Activated CD8-positive, alpha-beta memory T cell treated with anti-CD3 and anti-CD28 coated beads, Interleukin-2, amount 10 ng/mL, durations not matched to agents 7 days and 5 days (primary cell): ENCODE measurements at places on chromosomes 2 and 18. TPM values are rescaled to one million over a fixed set of nuclear protein-coding genes. Genes with fewer than 3 reads are reported as not detected.

BCL11A gene
- not detected for total RNA-seq

PRKCE gene
- 16.7 TPM for total RNA-seq

DSEL gene
- total RNA-seq = 0.06 TPM

FSIP2 gene
- total RNA-seq = 0.09 TPM

PCARE gene
- not detected for total RNA-seq

FBXO15 gene
- 0.23 TPM for total RNA-seq

ABCG8 gene
- total RNA-seq = not detected

- DNase-seq = no peak
- no peaks in the 10 kb centered on the region for H3K27me3 ChIP-seq
- H3K4me1 ChIP-seq = peaks cover 2% of the 10 kb centered on the region
- H3K4me3 ChIP-seq = no peak overlapping the region
Observed at GRCh38 chr2:88038263-88039105, 17.1 kb downstream of the KRCC1 start.

DNA sequence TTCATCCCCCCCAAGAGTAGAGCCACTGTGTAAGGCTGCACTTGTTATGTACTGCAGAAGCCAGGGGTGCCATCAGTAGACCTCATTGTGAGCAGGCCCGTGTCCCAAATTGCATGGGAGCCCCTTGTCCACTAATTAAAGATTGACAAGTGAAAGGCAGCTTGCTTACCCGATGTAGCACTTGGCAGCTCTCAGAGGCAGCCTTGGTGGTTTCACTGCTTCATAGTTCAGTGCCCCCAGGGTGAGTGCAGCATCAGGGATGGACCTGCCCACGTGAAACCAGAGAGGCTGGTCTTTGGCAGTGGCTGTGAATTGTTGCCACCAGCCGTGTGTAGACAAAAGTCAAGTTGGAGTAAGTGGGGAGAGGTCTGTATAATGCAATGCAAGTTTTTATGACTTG lies 13.3 kb downstream of the TUBB6 start:
- DNase-seq = no peak
- peaks cover 2% of the 10 kb centered on the region for H3K4me1 ChIP-seq
- H3K27ac ChIP-seq = no peak overlapping the region

GRCh38 chr2:82735336-82735735 lies 1723.7 kb downstream of the SUCLG1 start:
- H3K4me3 ChIP-seq = no peak overlapping the region
- H3K27ac ChIP-seq = no peak overlapping the region
- no peaks in the 10 kb centered on the region for H3K4me1 ChIP-seq
- DNase-seq = no peak
- no peaks in the 10 kb centered on the region for H3K27me3 ChIP-seq
- H3K36me3 ChIP-seq = no peaks in the 10 kb centered on the region

DNA sequence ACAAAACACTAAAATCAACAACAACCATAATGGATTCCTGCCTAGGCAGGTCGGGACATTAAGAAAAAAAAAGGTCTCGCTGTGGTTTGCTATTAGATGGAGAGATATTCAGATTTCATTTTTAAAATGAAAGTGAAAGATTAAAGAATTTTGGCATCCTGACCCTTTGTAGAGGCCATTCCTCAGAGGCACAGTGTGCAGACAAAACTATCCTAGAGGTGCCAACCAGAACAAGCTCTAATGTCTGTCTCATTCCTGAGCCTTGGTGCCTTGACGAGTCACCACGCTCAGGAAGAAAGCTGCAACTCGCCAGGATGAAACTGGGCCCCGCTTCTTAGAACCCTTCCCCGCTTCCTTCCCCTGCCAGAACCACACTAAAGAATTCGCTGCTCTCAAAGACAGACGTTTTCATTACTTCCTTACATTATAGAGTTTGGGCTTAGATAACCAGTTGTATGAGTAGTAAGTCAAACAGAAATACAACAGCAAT lies 156.0 kb downstream of the TGIF1 start:
- no peaks in the 10 kb centered on the region for H3K27me3 ChIP-seq
- peaks cover 13% of the 10 kb centered on the region for H3K36me3 ChIP-seq
- peak; percentile 55 for DNase-seq
- H3K4me1 ChIP-seq = peaks cover 13% of the 10 kb centered on the region

DNA sequence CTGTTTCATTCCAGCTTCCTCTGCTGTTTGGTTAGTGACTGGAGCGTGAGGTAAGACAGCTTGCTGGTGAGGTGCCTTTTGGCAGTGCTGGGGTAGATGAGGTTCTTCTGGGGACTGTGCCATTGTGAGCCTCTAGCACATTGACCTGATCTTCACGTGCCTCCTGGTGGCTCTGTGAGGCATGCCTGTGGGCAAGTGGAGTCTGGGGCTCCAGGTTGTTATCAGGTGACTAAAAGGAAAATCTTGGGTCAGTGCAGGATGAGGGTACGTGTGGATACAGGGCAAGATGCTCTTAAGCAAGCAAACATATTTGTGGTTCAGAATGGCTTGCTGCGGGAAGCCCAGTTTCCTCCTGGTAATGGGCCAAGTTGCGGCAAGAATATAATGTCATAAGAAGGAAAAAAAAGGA lies 75.4 kb downstream of the FHOD3 start:
- H3K27ac ChIP-seq = no peak overlapping the region
- H3K36me3 ChIP-seq = no peaks in the 10 kb centered on the region
- H3K4me3 ChIP-seq = no peak overlapping the region
- no peaks in the 10 kb centered on the region for H3K4me1 ChIP-seq
- peaks cover 28% of the 10 kb centered on the region for H3K27me3 ChIP-seq
- no peak for DNase-seq

GRCh38 chr2:174581491-174581890 lies 16.1 kb downstream of the WIPF1 start:
- no peak for DNase-seq
- no peak overlapping the region for H3K4me3 ChIP-seq
- H3K27ac ChIP-seq = peak overlapping the region; percentile 67
- no peaks in the 10 kb centered on the region for H3K27me3 ChIP-seq

DNA sequence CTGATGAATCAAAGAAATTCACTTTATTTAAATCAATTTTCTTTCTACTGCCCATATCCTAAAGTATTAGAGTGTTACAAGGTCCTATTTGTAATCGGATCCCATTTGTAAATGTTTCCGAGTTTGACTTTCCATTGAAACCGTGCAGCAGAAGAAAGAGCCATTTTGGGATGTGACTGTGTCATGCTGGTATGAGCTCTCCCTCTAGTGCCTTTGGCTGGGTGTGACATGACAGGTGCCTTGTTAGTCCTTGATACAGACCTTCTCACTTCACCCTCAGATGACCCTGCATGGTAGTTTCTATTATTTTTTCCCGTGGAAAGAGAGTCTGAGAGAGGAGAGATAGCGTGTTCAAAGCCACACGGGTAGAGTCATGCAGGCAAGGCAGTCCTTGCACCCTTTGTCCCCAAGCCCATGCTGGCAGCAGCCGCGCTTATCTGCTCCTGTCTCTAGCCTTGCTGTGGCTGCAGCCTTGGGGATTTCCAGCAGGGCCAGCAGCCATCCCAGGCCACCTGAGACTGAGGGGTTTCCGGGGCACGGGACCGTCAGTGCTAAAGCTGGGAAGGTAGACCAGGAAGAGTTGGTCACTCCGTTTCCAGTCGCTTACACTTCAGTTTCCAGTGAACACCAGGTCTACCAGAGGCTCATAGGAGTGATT lies 21.4 kb downstream of the CHMP1B start:
- H3K4me1 ChIP-seq = peaks cover 2% of the 10 kb centered on the region
- peaks cover 16% of the 10 kb centered on the region for H3K27me3 ChIP-seq
- no peak overlapping the region for H3K27ac ChIP-seq
- peaks cover 2% of the 10 kb centered on the region for H3K36me3 ChIP-seq
- DNase-seq = no peak

DNA sequence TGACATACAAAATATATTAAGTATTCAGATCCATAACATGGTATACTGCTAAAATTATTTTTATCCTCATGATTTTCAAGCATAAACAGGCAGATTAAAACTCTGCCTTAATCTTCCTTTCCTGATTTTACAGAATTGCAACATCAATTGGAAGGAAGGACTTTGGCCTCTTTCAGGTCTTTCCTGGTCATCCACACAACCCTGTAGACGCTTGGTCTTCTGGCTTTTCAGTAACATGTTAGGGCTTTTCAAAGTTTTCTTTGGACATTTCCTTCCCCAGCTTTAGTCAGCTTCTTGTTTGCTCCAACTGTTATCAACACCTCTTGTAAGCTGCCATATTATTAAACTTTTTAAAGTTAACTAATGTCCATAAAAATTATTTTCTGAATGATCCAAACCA lies 1364.9 kb upstream of the NRXN1 start:
- H3K4me1 ChIP-seq = no peaks in the 10 kb centered on the region
- H3K4me3 ChIP-seq = no peak overlapping the region
- H3K27ac ChIP-seq = no peak overlapping the region

- no peak overlapping the region for H3K4me3 ChIP-seq
- DNase-seq = no peak
- H3K27ac ChIP-seq = no peak overlapping the region
- no peaks in the 10 kb centered on the region for H3K36me3 ChIP-seq
- H3K27me3 ChIP-seq = no peaks in the 10 kb centered on the region
- H3K4me1 ChIP-seq = no peaks in the 10 kb centered on the region
Observed at GRCh38 chr18:78758496-78758895, 221.1 kb upstream of the SALL3 start.

DNA sequence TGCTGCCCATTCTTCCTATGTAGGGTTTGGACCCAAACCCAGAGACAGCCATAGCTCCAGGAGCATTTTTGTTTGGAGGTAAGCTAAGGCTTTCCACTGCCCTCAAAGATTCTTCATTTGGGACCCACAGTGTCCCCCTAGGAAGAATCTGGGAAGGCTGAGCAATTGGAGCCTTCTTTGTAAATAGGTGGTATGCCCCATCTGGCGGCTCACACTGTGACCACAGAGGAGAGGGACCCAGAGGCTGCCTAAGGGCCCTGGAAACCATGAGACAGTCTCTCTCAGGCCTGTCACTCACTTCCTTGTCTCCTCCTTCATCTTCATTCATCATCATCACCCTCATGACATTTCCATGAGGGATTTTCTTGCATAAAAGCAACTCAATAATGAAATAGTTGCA lies 215.4 kb upstream of the OSR1 start:
- DNase-seq = no peak
- no peak overlapping the region for H3K4me3 ChIP-seq
- H3K27ac ChIP-seq = no peak overlapping the region
- peaks cover 12% of the 10 kb centered on the region for H3K27me3 ChIP-seq

GRCh38 chr18:23238152-23238531 lies 102.9 kb downstream of the CABLES1 start:
- peaks cover 39% of the 10 kb centered on the region for H3K4me1 ChIP-seq
- H3K36me3 ChIP-seq = peaks cover 1% of the 10 kb centered on the region
- H3K4me3 ChIP-seq = peak overlapping the region; percentile 37
- no peaks in the 10 kb centered on the region for H3K27me3 ChIP-seq
- no peak for DNase-seq

- peaks cover 2% of the 10 kb centered on the region for H3K4me1 ChIP-seq
- DNase-seq = no peak
- H3K4me3 ChIP-seq = no peak overlapping the region
- no peaks in the 10 kb centered on the region for H3K36me3 ChIP-seq
Observed at GRCh38 chr18:63836456-63836855, 51.0 kb upstream of the SERPINB2 start.

GRCh38 chr2:68952887-68953521 lies at the start of gene GKN2:
GKN2 (minus strand) TSS chr2:68952893; CDS start chr2:68952861, 32 bp downstream.
- no peak within 1 kb of the TSS for H3K27ac ChIP-seq
- DNase-seq = no peak

DNA sequence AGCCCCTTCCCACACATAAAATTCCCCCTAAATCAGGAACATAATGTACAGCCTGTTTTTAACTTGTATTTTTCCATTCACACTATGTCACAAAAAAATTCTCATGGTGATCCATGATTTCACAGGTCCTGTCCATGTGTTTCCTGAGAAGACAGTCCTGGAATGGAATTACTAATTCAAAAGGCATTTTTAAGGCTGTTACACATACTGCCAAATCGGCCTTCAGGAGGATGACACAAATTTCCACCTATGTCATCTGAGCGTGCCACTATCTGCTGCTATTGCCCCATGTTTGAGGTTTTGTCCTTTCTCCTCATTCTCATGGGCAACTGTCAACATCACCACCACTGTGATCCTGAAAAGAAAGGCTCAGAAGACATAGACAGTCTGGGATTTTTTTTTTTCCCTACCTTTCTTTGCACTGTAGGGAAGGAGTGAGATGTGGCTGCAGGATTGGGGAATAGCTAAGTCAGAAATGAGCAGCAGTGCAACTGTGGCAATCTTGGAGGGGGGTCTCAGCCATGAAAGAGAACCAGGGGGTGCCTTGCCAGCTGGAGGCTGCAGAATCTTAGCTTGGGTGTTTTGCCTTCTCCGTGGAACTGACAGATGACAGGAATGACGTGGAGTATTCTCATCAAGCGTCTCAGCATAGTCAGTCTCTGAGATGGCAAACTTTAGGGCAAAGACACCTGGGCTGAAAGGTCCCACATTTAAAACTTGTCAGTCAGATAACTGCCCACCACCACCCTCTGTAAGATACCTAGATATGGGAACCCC lies 73.4 kb downstream of the MARCHF4 start:
- H3K36me3 ChIP-seq = no peaks in the 10 kb centered on the region
- DNase-seq = no peak
- no peaks in the 10 kb centered on the region for H3K27me3 ChIP-seq
- H3K4me1 ChIP-seq = no peaks in the 10 kb centered on the region
- no peak overlapping the region for H3K4me3 ChIP-seq

GRCh38 chr2:188523919-188524318 lies 232.2 kb downstream of the GULP1 start:
- H3K27me3 ChIP-seq = no peaks in the 10 kb centered on the region
- no peak overlapping the region for H3K4me3 ChIP-seq
- H3K36me3 ChIP-seq = no peaks in the 10 kb centered on the region
- H3K27ac ChIP-seq = no peak overlapping the region

- no peaks in the 10 kb centered on the region for H3K4me1 ChIP-seq
- H3K27ac ChIP-seq = no peak overlapping the region
- no peak overlapping the region for H3K4me3 ChIP-seq
Observed at GRCh38 chr2:104897515-104898184, 43.7 kb downstream of the POU3F3 start.

DNA sequence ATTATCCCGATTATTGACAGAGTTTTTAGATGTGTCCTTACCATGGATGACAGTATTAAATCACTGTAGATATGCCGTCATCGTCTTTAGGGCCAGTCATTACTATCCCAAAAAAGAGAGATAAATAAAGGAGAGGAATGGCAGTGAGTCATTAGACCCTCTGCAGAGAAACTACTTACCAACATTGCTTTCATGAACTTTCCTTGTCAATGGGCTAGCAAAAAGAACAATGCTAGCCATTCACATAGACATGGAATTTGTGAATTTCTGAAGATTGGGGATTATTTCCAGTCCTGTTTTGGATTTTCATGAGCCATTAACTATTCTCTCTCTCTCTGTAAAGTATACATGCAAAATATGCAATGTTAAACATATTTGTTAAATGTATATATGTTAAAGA lies 319.4 kb upstream of the FANCL start:
- H3K36me3 ChIP-seq = no peaks in the 10 kb centered on the region
- no peak overlapping the region for H3K27ac ChIP-seq
- H3K4me3 ChIP-seq = no peak overlapping the region
- DNase-seq = no peak

- H3K36me3 ChIP-seq = no peaks in the 10 kb centered on the region
- H3K27ac ChIP-seq = no peak overlapping the region
- no peak overlapping the region for H3K4me3 ChIP-seq
- no peaks in the 10 kb centered on the region for H3K4me1 ChIP-seq
Observed at GRCh38 chr2:242058116-242058680, 188.7 kb downstream of the RTP5 start.
